Calu3 (cell line): ENCODE measurements at places on chromosomes 6 and 20. TPM values are rescaled to one million over a fixed set of nuclear protein-coding genes. Genes with fewer than 3 reads are reported as not detected.
A peak's percentile ranks its signal among the peaks of the same experiment; 100 is the strongest.

- no peak for DNase-seq
These were observed 5.9 kb upstream of the TCEA2 start for GRCh38 chr20:64056889-64057627.

GRCh38 chr20:57919049-57919448, 209.2 kb upstream of the PMEPA1 start:
- DNase-seq = no peak

DNA sequence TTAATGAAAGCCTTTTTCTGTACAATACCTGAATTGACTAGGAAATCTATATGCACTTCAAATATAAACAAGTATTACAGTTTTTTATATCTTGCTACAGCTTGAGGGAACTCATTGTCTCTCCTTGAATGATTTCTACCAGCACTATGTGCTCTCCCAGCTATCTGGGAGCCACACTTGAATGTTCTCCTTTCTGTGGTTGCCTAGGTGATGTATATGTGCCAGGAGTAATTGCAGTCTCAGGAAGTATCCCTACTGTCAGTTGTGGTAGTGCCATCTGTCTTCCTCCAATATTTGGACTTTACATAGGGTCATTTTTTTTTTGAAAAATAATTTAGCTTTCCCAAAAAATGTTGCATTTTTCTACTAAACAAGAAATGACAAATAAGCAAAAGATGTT, 288.0 kb upstream of the PLCB4 start:
- no peak for DNase-seq

GRCh38 chr6:168577496-168577895, 136.5 kb downstream of the SMOC2 start:
- DNase-seq = no peak

DNA sequence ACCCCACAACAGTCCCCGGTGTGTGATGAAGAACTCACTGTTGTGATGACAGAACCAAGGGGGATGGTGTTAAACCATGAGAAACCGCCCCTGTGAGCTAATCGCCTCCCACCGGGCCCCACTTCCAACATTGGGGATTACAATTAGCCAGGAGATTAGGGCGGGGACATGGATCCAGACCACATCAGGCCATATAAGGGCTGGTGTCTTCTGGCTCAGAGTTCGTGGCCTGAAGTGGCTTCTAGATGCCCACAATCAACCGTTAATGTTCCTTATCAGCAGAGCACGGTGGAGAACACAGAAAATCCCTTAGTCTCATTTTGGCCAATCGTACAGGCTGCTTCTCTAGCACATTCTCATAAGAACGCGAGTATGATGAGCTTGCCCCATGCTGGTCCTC, 10.9 kb upstream of the MAS1 start:
- DNase-seq = no peak

DNA sequence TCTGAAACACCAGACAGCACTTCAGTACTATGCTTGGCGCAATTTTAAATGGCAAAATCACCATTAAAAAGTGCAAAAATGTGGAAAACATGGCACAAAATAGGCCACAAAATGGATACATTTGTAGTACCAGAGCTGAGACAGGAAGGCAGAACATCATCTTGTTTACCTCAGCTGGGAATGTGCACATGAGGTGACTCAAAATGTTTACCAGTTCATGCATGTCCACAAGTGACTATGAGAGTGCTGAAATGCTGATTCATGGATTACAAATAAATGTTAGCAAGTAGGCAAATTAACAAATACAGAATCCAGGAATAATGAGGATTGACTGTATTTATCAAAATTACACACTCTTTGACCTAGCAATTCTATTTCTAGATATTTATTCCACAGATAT, 201.6 kb downstream of the ISM1 start:
- DNase-seq = no peak

DNA sequence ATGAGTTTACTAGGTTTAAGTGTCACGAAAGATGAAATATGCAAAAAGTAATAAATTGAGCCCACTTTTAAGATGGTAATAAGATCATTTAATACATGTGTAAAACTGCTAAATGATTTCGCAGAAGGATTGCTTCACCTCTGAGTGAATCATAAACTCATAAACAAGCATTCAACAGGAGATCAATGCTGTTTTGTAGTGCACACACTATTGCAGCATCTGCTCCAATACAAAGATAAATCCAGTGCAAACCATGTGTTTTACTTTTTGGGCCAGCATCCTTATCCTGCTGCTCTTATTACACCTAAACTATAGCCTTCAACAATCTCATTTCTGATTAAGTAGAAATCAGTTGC, 400.1 kb downstream of the NKAIN2 start:
- no peak for DNase-seq

DNA sequence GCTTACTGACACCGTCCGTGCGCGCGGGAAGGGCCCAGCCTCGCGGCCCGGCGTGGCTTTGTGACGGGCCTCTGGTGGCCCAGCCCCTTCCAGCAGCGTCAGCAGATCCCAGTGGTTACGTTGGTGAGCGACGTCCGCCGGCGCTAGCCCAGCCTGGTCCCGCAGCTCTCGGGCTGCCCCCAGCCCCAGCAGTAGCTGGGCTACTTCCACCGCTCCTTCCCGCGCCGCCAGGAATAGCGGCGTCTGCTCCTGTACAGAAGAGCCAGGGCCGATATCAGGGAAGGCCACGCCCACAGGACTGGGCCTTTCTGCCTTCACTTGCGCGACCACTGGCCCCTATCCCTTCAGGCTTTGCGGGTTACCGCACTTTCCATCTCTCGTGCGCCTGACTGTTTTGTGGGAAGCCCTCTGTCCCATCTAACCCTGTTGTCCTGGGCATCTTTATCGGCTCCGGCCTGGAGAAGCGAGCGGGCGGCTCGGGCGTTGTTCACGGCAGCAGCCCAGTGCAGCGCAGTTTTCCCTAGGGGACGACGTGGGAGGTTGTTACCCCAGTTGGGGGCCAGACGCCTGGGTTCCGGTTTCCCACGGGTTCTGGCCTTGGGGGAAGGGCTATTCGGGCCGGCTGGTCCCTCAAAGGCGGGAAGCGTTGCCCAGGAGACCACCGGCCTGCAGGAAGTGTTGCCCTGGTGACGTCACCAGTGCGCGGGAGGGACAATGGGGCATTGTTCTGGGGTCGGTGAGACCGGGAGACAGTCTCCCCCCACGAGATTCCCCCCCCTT, 3.6 kb upstream of the GPSM3 start:
- DNase-seq = peak; percentile 99

GRCh38 chr6:63975699-63976098, 340.1 kb downstream of the PHF3 start:
- DNase-seq = no peak

GRCh38 chr20:1813101-1813529, 82.1 kb upstream of the SIRPA start:
- peak; percentile 29 for DNase-seq

ACTL10 gene
- 5.4 and 7.3 TPM in 2 replicates for total RNA-seq

HTR1B gene
- total RNA-seq = 0.17 TPM in 1 of 2 replicates, not detected in the other

CFAP61 gene
- total RNA-seq = not detected in 2 replicates
